Foreskin keratinocyte (primary cell): ENCODE measurements at places on chromosomes 11 and 22. TPM values are rescaled to one million over a fixed set of nuclear protein-coding genes. Genes with fewer than 3 reads are reported as not detected.

OR52I2 gene
- not detected in 2 replicates for total RNA-seq

C11orf52 gene
- total RNA-seq: 1.2 and 2.0 TPM in 2 replicates

VPS37C gene
- 11.5 and 14.2 TPM in 2 replicates for total RNA-seq

HTR3B gene
- not detected in 2 replicates for total RNA-seq

OR52N4 gene
- not detected in 2 replicates for total RNA-seq

MRGPRX3 gene
- total RNA-seq: 0.49 and 0.65 TPM in 2 replicates

KRTAP5-2 gene
- total RNA-seq: not detected in 2 replicates

EFCAB6 gene
- total RNA-seq: 0.24 and 0.35 TPM in 2 replicates

TMEM134 gene
- total RNA-seq: 29.4 TPM in 2 replicates

ANGPTL5 gene
- not detected in 2 replicates for total RNA-seq

OOSP4B gene
- not detected in 2 replicates for total RNA-seq

MAPK1 gene
- 112 and 117 TPM in 2 replicates for total RNA-seq

STK33 gene
- total RNA-seq: 0.39 and 0.54 TPM in 2 replicates

OR8K1 gene
- total RNA-seq: not detected in 2 replicates

OR5AP2 gene
- not detected in 2 replicates for total RNA-seq

POU2F3 gene
- 0.21 and 0.58 TPM in 2 replicates for total RNA-seq

MAJIN gene
- total RNA-seq: 0.04 TPM in 1 of 2 replicates, not detected in the other

CLMP gene
- 3.6 and 6.7 TPM in 2 replicates for total RNA-seq

CACNA1I gene
- under 0.01 TPM in 1 of 2 replicates, not detected in the other for total RNA-seq

OR52A5 gene
- total RNA-seq: not detected in 2 replicates

GLB1L3 gene
- total RNA-seq: 0.92 and 2.2 TPM in 2 replicates

ACTN3 gene
- total RNA-seq: not detected in 2 replicates

FAM180B gene
- not detected in 2 replicates for total RNA-seq

MS4A6E gene
- not detected in 2 replicates for total RNA-seq

PPP2R1B gene
- total RNA-seq: 30.4 and 32.9 TPM in 2 replicates

ADAMTS8 gene
- not detected in 2 replicates for total RNA-seq

MDK gene
- 23.4 and 24.2 TPM in 2 replicates for total RNA-seq

C22orf31 gene
- not detected in 2 replicates for total RNA-seq

RIMBP3B gene
- total RNA-seq: 0.14 TPM in 1 of 2 replicates, not detected in the other

TMEM132A gene
- total RNA-seq: 79.5 and 103 TPM in 2 replicates

OR52H1 gene
- total RNA-seq: not detected in 2 replicates

SLC37A2 gene
- total RNA-seq: 14.3 and 14.9 TPM in 2 replicates

DEFB131B gene
- total RNA-seq: not detected in 2 replicates

MYRF gene
- total RNA-seq: 0.10 and 0.18 TPM in 2 replicates

SIK2 gene
- total RNA-seq: 8.7 and 9.0 TPM in 2 replicates

TMPRSS5 gene
- 0.14 TPM in 2 replicates for total RNA-seq

YIF1A gene
- total RNA-seq: 132 and 155 TPM in 2 replicates

GDPD4 gene
- not detected in 2 replicates for total RNA-seq

OMP gene
- total RNA-seq: not detected in 2 replicates

TRIM34 gene
- 6.8 and 8.1 TPM in 2 replicates for total RNA-seq

OR8G1 gene
- not detected in 2 replicates for total RNA-seq

SCUBE2 gene
- total RNA-seq: 0.78 and 4.1 TPM in 2 replicates

H19 gene
- total RNA-seq: 33.1 and 48.9 TPM in 2 replicates
